Epithelial cell of alveolus of lung (primary cell): ENCODE measurements at places on chromosomes 6 and 20. TPM values are rescaled to one million over a fixed set of nuclear protein-coding genes. Genes with fewer than 3 reads are reported as not detected.

Gene ZFP57
- total RNA-seq: 0.65 TPM in 1 of 2 replicates, not detected in the other

Gene EFCAB8
- under 0.01 TPM in 1 of 2 replicates, not detected in the other for total RNA-seq

Gene BTN1A1
- not detected in 2 replicates for total RNA-seq

Gene TTK
- 11.4 and 22.0 TPM in 2 replicates for total RNA-seq

Gene ACAT2
- total RNA-seq: 6.8 and 87.9 TPM in 2 replicates

Gene BTN3A1
- total RNA-seq: 11.7 and 13.7 TPM in 2 replicates

Gene OR2J3
- total RNA-seq: not detected in 2 replicates

Gene GTF2H4
- 12.3 and 22.7 TPM in 2 replicates for total RNA-seq

Gene TPD52L1
- total RNA-seq: 0.96 and 5.2 TPM in 2 replicates

Gene SLC17A1
- not detected in 2 replicates for total RNA-seq

Gene TCFL5
- total RNA-seq: 8.0 and 15.4 TPM in 2 replicates

Gene EPPIN
- not detected in 2 replicates for total RNA-seq

Gene PPP1R16B
- 0.39 and 0.56 TPM in 2 replicates for total RNA-seq
